LHCN-M2 (cell line): ENCODE measurements at places on chromosomes 3 and 15.

DNA sequence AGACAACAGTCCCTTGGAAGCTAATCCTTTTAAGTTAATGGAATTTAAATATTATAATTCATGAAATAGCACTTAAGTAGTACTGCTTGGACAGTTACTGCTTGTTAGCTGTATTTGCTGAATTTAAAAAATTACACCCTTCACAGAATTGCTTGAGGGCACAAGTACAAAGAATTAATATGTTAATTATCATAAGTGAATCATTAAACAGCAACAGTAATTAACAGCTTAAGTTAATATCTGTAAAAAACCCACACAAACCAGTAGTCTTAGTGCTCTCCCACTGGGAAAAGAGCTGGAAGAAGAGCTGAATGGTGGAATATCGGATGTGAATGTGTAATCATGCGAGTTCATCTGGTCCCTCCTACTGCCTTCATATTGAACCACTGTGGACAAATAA lies 232.0 kb downstream of the CD47 start:
- DNase-seq = no peak

DNA sequence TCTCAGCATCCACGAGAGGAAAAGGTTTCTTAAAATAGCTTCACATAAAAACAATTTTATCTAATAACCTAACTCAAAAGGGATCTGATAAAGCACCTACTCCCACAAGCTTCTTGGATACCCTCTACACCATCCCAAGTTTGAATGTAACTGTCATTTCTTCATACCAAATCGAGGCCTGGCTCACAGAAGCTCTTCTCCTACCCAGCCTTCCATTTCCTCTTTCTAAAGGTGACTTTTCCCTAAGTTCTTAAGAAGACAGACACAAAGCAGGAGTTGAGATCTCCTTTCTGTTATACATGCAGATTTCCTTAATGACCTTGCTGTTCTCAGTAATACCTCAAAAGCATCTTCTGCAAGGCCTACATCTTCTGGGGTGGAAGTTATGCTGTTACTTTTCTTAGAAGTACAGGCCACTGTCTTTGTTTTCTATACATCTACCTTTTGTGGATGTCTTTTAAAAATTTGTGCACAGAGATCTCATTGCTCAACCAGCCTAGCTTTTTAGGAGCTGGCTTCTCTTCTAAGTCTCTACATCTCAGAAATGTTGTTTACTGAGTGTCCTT lies 3.4 kb upstream of the LRRIQ4 start:
- no peak for DNase-seq

DNA sequence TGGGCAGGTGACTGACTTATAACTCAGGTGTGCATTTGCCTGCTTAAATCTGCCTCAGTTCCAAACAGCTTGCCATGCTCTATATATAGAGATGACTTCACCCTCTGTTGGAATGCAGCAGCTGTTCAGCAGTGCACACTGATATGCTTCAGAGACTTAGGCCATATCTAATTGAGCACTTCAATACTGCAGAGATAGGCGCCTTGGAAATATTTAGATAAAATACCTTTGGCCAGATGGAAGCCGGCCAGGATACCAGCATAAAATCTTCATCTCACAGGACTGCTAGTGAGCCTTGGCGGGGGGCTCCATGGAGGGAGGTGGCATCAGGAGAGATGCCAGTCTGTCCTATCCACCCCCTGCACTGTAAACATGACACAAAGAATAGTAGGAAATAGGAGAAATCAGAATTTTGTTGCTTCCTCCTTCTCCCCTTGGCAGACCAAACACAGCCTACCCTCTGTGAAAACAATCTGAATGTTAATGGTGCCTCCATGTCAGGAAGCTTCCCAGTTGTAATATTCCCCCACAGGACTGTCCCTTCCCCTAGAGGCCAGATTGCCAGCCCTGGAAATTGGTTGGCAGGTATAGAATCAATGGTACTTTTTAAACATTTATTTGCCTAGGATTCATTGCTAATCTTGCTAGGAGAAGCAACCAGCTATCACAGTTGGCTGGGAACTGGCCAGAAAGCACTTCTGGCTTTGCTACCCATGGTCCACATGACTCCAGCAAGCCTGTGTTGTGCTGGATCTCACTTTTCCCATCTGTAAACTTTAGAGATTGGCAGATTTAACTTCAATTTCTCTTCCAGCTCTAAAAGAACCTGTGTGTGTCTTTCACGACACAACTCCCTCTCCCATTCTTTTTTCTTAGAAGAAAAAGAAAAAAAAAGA lies 215.5 kb upstream of the KCNMB2 start:
- DNase-seq = peak; percentile 86

GRCh38 chr3:145952536-145952935 lies 208.4 kb downstream of the PLOD2 start:
- peak; percentile 95 for DNase-seq

DNA sequence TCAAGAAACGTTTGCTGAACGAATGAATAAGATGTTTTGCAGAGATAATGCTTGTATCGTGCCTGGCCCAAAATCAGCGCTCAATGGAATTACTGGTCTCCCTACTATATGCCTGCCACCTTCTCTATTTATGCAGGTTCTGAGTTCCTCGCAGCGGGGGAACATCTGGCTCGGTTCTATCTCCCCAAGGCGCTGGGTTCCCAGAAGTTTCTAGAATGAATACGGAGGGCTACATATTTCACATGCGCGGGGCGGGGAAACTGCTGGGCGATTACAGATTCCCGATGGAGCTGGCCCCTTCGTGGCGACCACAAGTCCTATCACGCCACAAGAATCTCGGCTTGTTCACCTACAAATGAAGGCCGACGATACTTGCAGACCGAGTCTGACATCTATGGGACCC lies 411 bp upstream of the EIF2B5 start:
- no peak for DNase-seq

GRCh38 chr3:126827121-126827520 lies 123.1 kb downstream of the CHCHD6 start:
- DNase-seq = peak; percentile 11

DNA sequence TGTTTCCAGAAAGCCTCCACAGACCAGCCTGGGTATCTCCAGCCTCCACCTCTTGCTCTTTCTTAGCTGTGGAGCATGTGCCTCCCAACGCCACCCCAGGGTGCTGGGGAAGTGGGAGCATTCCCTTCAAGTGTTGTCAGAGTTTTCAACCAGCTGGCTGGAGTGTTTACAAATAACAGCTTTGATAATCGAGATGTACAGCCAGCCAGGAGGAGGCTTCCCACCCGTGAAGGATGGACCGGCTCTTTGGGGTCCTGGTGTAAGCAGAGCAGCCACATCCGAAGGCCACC lies 8.5 kb upstream of the OXTR start:
- no peak for DNase-seq

DNA sequence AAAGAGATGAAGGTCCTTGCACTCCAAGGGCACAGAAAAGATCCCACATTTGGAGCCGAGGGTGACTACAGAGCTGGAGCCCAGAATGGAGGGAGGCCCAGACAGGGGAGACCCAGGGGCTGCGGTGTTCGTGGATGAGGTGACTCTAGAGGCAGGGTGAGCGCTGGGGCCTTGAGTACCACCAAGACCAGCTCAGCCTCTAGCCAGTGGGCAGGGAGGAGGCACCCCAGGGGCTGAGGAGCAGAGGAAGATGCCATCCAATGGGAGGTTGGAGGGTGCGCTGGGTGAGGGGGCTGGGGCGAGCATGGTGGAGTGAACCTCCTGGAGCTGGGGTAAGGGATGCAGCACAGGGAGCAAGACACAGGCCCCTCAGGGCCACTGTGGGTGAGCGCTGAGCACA lies 13.3 kb downstream of the RRP9 start:
- no peak for DNase-seq

GRCh38 chr3:192933779-192934460 lies 16.3 kb upstream of the MB21D2 start:
- DNase-seq = no peak

DNA sequence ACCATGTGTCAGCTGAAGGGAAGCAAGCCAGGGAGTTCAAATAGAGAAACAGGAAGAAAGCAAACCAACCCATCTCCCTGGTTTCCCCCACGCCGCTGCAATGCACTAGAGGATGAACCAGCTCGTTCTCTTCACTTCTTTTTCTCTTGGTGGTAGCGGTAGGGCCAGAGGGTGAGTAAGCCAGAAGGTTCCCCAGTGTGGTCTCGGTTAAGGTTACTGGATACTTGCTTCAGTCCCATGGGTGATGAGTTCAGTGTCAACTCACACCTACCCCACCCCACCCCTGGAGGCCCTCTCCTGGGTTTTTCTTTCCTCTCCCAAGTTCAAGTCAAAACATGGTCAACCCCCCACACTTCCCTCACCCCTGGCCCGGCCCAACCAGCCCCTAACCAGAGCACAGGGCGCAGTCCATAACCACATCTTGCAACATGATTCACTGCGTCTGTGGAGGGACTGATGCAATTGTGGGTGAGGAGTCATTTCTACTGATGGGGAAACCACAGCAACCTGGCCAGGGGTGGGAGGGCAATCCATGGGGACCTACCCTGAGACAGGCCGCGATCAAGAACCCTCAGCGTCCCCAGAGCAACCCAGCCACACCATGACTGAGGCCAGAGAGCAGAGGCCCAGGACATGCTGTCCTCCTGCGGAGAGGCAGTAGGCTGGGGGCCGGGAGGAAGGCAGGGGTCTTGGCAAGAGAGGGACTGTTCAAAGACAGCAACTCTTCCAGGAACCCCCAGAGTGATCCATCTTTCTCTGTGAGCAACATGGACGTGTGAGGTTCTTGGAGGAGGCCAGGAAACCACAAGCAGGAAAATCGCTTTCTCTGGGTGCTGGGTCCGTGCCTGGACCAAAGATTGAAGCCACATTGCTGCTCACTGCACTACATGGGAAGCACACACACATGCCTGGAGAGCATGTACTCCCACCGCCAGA lies 276.6 kb downstream of the UACA start:
- DNase-seq = peak; percentile 97

DNA sequence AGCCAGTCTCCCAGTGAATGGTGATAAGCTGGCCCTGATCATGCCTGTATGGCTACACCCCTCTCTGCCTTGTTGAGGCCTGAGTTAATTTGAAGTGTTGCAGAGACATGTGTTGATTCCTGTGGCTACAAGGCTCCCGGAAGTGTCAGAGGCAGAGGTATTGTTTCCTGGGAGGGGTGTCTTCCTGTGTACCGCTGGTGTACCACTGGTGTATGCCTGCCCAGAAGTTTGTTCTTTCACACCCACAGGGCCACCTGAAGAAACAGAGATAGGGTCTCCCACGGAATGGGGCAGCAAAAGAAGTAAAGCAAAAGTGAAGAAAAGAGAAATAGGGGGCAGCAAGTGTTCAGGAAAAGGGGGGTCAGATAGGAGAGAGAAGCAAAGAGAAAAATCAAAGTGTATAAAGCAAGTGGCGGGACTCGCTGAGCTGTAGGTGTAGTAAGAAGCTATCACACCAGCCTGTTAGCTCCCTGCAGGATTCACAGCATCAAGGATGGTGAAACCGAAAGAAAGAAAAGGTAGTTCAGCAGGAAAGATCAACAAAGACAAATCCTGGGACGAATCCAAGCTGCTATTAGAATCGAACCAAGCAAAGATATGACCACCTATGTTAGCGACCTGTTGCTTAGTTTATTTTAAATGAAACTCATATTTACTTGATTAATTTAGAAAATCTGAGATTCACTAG lies 36.6 kb upstream of the CD47 start:
- DNase-seq = no peak
